ENCODE measurements at places on chromosomes 5 and 9.

DNA sequence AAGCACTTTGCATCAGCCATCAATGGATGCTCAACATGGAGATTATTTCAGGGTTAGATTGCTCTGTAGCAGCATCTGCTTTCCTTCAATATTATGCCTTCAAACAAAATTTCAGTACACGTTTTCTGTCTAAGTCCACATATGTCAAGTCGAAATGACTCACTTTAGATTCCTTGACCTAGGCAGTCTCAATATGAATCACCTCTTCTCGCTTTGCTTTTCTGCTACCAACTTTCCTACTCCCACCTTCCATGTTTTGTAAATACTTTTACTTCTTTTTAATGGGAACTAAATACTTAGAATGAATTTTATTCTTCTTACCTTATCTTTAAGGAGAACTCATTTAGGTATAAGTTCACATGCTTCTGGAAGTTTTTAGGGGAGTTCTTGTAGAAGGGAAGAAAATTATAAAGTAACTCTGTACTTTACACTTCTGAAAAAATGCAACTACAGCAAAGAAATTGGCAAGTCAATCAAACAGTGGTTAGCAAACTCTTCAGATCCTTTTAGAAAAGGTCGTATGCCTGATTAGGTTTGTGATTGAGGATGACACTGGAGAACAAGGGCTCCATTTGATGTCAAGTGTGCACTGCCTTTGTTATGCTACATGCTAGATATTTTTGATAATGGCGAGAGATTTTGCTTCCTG lies 478.5 kb upstream of the SMARCA2 start:
- no peak for DNase-seq

DNA sequence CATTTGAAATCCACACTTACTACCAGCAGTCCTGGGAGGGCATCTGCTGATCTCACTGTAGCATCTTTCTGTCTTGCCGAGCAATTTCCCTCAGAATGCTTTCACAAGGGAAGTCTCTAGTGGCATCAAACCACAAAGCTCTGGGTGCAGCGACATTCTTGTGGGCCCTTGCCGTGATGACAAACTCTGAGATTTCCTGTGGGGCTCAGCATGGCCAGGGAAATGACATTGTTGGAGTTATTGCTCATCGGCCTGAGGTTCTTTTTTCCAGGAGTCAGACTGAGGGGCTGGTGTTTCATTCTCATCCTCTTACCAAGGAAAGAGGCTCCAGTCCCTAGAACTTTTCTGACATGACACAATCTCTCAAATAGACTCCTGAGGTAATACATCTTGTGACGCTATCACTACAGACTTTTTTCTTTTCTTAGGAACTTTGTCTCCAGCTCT lies 51.4 kb downstream of the PFDN1 start:
- DNase-seq: peak; percentile 72

- DNase-seq: no peak
Measured at GRCh38 chr9:84024041-84024575, 43.5 kb downstream of the RMI1 start.

GRCh38 chr5:39801306-39801705 lies 376.5 kb upstream of the DAB2 start:
- DNase-seq: no peak

DNA sequence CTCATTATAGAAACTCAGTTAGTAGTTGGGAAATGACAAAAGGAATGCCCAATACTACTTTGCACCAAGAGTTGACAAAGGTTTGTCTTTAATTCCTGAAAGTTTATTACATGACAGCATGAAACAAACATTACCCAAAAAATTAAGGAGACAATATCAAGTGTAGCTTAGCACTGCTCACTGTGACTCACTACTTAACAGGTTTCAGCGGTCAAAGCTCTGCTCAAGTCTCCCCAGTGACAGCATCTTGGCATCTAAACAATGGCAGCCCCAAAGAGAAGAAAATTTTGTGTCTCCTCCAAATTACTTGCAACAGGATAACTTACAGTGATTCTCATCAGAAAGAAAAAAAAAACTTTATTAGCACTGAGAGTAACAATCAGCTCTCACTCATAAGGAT lies 1030.2 kb downstream of the EFNA5 start:
- DNase-seq: no peak
